SIG-M5 (cell line): ENCODE measurements at places on chromosomes 1 and 21.

DNA sequence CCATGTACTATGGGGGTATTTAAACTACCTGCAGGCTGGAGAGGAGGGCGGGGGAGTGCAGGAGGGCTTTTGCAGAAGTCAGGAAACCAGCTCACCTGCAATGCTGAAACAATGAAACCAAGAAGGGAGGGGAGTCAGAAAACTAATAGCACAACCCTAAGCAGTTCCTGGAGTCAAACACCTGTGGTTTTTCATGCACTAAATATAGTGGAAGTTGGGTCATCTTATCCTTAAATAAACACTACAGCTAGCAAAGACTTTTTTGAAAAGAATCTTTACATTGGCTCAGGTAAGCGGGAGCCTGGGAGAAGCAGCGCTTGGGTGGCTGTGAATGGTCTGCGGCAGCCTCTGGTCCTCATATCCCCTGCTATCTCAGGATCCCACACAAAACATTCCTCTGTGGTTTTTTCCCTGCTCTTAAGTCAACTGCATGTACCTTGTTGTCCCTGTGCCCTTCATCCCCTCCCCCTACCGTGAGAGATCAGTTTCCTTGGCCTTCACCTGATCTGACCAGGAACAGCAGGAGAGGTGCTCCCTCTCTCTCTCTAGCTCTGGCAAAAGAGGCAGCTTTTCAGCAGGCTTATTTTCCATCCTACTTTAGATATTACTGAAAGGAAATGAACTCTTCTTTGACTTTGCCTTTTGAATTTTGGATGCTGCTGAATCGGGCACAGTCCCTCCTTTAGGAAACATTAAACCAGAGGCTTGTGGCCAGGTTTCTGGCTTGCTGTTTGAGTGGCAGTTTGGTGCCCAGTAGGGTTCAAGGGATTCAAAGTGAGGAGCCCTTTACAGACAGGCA lies 26.6 kb downstream of the TENT5C start:
- DNase-seq = no peak

- no peak for DNase-seq
Observed at GRCh38 chr1:209095627-209096595, 487.6 kb upstream of the CAMK1G start.

DNA sequence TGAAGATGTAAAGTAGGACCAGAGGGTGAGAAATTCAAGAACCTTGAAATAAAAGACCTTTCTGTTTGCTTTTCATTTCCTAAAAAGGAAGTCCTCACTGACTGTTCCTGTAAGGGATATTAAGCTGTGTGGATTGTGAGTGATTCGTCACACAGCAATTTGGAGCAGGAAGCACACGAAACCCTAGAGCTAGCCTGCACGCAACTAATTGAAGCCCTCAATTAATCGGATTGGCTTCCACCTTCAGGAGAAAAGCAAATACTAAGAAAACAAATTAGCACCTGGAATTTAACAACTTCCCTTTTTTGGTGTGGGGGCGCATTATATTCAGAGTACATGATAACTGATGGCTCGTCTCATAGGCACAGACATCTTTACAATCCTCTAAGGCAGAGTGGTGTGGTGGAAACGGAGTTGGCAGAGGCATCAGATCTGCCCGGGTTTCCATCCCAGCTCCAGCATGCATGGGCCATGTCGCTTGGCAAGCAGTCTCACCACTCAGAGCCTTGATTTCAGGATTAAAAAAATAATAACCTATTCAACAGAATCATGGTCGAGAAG lies 95.2 kb downstream of the KCNJ15 start:
- DNase-seq = no peak

DNA sequence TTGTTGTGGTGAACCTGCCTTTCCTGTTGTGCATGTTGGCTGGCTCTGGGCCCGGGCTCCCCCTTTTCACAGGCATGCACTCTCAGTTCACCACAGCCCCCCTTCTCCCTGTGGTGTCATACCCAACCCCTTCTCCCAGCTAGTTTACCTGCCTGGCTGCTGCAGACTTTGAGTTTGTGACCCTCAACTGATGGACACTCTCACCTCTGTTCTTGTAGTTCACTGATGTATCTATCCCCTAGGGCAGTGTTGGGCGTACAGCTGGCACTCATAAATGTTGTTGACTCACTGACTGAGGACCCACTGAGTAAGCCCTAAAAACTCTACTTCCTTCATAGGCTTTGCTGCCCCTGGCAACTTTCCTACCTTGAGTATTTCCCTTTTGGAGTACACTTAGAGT lies 54.9 kb downstream of the WDR64 start:
- no peak for DNase-seq

GRCh38 chr1:17924578-17924977 lies 169.4 kb downstream of the ACTL8 start:
- DNase-seq = no peak

GRCh38 chr1:9250411-9251381 lies 16.1 kb downstream of the H6PD start:
- no peak for DNase-seq

DNA sequence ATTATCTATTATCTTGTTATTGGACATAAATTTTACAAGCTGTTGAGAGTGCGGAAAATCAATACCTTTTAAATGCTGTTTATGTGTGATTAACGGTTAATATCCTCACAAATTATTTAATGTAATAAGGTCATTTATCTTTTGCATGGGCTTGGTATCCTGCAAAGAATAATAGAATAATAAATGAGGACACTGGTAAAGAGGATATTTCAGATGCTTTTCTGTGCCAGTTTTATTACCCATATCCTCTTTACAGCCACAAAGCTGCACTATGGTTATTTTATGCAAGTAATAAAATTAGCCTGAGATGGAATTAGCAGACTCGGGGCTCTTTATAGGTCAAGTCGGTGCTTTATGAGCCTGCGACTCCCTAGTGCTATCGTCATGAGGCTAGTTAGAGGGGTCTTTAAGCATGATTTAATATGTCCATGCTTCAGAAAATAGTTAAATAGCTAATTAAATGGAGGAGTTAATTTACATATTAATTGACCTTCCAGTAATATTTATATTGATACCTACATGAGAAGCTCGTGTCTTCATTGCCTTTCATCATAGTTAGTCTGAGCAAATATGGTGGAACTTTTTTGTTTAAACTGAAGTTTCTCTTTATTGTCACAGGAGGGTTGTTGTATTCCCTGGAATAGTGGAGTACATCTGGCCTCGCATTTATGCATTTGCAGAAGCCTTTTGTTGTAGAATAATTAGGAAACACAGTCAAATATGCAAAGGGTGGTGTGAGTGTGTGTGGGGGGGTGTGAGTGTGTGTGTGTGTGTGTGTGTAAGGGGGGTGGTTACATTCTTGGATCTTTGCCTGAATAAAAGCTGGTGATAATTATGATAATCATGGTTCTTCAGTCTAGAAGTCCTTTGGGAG lies 120.3 kb downstream of the ATG4C start:
- no peak for DNase-seq

DNA sequence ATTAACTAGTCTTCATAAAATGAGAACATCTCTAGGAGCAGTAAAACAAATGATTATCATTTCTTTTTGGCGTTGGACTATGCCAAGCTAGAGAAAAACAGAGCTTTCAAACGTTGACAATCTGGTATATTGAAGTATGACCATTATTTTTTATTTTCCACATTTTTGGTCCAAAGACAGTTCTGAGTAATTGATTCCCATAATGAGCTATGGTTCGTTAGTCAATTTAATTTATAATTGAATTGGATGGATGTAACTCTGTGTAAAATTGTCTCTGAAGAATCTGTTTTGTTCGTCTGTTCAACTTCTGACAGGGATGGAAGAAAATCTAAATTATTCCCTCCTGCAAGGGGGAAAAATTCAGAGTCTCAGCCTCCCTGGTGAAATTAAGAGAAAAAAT lies 234.5 kb downstream of the LMO4 start:
- DNase-seq = no peak
